ENCODE measurements at places on chromosomes 5 and 9.

GRCh38 chr9:26331223-26331622 lies 561.4 kb downstream of the CAAP1 start:
- DNase-seq: no peak

DNA sequence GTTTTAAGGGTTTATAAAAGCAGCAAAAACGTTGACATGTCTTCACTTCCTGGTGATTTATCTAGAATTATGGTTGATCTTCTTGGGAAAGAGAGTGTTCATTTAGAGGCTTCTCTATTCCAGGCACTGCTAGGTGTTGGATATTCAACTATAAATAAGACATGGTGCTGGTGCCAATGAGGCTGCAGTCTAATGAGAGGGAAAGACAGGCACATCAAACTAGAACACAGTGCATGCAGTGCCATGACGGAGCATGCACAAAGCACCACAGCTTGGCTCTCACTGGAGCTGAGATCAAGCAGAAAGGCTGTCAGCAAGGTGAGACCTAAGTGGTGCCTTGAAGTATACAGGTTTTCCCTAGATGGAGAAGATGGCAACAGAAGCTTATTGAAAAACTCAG lies 126.5 kb downstream of the RMI1 start:
- no peak for DNase-seq

DNA sequence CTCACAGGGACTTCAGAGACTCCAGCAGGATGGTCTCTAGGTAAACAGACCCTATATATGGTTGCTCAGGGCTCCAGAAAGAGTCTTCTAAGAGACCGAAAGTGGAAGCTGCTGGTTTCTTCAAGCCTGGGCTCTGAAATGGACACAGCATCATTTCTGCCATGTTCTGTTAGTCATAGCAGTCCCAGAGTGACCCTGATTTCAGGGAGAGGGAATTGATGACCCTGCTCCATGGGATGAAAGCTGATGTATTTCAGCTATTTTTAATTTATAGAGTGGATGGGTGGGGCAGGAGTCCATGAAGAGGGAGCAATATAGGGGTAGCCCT lies 135.3 kb downstream of the FBXL7 start:
- DNase-seq: no peak

GRCh38 chr9:137221506-137222111 lies 431 bp downstream of the RNF208 start:
- no peak for DNase-seq

DNA sequence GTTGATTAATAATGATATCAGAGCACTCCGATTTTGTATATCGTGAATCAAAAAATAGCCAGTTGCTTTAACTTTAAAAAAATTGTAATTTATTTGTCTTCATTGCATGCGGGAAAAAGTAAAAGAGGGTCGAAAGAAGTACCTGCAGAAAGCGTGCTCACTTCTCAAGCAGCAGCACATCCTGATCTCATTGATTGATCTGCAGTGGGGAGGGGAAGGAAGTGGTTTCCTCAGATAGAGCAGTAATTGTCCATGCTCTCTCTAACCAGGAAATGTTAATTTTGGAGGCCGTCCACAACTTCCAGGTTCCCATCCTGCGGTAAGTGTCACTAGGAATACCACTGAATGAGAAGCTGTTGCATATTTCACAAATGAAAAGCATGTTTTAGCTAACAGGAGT lies 63.2 kb downstream of the SYK start:
- no peak for DNase-seq

GRCh38 chr5:68685863-68686262 lies 408.0 kb upstream of the SLC30A5 start:
- DNase-seq: no peak

DNA sequence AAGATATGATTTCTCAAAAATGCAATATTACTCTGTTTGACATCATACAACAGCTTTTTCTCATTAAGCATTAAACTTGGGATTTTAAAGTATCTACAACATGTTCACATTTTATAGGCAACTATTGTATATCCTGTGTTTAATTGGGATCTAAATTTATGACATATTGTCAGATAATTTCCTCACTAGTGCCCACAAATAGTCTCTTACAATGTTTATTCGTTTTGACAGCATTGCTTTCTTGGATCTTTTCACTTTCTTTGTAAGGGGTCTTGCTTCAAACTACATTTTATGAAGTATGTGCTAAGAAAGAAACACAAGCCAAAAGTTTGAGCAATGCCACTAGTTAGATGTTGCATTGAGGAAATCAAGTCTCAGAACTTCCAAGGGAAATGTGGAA lies 285.1 kb downstream of the TMEM167A start:
- DNase-seq: no peak

All from mesenteric fat pad (tissue), 1 donor.